Astrocyte of the spinal cord (primary cell): ENCODE measurements at places on chromosomes 7 and 10.

DNA sequence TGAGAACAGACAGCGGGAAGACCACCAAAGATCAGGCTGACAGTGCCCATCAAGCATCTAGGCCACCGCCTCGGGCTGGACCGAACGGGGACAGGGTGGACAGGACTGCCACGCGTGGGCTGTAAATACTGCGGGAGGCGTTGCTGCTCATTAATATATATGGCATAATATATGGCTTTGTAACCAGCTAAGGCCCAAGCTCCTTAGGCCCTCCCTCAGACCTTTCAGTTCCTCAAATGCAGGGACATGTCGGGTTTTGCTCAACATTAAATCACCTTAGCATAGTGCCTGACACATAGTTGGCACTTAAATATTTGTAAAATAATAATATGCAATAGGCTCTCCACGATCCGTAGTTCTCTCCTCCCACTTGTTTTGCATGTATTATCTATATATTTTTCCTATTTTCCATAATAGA lies 402 bp upstream of the TMEM168 start:
- no peak for DNase-seq

DNA sequence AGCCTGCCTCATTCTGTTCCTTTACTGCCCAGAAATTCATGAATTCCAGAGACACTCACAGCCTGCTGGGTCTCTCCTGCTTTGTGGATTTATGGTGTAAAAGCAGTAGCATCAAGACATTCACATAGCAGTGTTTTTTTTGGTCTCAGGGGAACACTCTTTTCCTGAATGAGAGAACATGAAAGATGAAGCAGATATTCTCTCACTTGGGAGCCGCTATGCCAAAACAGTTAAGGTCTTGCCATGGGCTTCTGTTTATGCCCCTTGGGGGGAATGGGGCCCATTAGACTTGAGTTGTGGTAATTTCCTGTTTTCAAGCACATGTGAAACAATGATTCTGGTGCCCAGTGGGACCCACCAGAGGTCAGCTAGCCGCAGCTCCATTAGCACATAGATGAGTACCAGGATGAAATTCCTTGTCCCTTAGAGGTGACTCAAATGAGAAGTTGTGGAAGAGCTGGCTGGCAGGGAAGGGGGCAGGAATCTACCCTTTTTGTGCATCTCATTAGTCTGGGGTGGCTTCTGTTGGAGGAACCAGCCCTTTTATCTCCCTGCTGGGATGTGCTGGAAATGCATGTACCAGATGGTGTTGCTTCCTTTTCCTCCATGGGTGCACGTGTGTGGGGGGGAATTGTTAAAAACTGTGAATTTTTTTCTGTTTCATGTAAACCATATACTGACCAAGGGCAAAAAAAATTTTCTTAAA lies 13.3 kb downstream of the BMPER start:
- DNase-seq, result no peak

GRCh38 chr10:113610631-113611601 lies 52.9 kb downstream of the NRAP start:
- DNase-seq, result peak; percentile 5

- no peak for DNase-seq
These were observed 45.3 kb upstream of the ZMIZ1 start for GRCh38 chr10:79023240-79024162.

DNA sequence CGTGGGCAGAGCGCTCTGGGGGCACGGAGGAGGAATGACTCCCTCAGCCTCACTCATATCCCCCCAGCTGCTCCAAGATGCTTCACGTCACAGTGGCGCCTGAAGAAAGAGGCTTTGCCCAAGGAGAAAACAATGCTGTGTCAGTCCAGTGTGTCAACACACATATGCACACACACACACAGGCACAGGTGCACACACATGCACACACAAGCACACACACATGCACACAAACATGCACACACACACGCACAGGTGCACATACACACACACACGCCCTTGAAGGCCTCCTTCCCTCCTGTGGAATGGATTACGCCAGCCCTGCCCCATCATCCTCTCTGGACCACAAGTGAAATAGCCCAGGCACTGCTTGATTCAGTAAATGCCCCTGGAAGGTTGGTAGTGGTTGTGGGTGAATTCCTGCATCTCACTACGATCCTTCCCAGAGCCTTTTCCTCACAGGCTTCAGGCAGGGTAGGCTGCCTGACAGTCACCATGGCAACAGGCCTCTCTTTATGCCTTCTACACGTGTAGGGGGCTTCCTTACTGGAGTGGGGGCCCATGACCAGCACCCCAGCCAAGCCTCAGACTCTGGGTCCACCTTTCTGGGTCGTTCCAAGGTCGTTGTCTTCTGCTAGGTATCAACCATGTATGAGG lies 371.5 kb upstream of the PODXL start:
- DNase-seq, result no peak
